ENCODE measurements at places on chromosomes 5 and 9. TPM values are rescaled to one million over a fixed set of nuclear protein-coding genes. Genes with fewer than 3 reads are reported as not detected.

- DNase-seq, result no peak
Measured at GRCh38 chr5:76854644-76855043, 4.8 kb downstream of the S100Z start.

- DNase-seq, result no peak
Measured at GRCh38 chr5:5297432-5298067, 124.9 kb upstream of the ICE1 start.

DNA sequence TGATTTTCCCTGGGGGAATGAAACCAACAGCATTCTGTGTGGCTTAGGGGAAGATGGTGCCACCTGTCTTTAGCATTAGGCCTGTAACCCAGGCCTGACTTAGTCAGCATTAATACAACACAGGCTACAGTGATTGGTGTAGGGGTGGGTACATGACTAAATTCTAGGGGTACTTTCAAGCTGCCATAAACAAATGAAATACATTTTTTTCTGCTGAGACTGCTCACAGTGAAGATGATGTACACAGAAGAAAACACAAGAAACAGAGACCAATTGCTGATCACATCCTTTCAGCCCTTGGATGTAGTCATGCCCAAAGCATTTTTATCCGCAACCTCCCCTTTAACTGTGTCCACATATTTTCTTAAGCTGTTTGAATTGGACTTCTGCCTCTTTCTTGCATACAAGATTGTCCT, 527.2 kb downstream of the KCTD16 start:
- peak; percentile 96 for DNase-seq

- DNase-seq, result no peak
Measured at GRCh38 chr5:169390265-169390664, 89.3 kb upstream of the SLIT3 start.

DNA sequence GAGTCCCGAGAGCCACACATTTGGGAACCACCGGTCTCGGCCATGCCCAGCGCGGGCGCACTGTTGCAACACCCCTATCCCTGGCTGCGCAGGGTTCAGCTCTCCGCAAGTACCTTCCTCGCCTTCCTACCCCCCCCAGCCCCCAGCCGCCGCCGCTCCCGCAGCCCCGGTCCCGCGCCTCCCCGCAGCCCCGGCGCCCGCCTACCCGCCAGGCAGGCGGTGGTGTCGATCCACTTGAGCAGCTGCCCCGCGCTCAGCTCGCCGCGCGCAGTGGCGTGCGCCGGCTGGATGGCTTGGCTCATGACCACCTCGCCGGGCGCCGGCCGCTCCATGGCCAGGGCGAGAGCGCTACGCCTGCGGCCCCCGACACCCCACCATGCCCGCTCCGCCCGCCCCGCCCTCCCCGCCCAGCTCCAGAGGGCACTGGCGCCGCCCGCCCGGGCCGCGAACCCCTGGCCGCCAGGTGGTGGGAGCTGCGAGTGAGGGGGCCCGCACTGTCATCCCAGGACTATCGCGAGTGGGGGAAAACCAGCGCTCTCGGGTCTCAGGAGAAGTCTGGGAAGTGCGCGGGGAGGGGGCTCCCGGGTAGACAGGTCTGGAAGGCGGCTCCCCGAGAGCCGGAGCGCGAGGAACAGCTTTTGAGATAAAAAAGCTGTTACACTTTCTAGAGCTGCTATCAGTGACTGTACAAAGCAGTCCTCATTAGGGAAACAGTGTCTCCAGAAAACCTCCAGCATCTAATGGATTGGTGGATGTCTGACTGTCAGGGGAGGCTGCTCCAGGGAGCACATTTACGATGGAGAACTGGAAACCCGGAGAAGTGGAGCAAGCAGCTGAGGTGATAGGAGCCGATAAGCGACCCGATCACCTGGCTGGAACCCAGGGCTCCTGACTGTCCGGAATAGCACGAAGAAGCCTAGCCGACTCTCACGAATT, at the start of gene ACOT12:
ACOT12 (minus strand) TSS at position 352 of the 936 bp plus-strand sequence; CDS start at position 332, 20 bp downstream.
- peak; percentile 37 for DNase-seq

Gene CDH10
- polyA plus RNA-seq, result not detected

Gene GABBR2
- 0.32 TPM for polyA plus RNA-seq

Gene MTAP
- 20.0 TPM for polyA plus RNA-seq

All from fibroblast of lung (primary cell).